ENCODE measurements at places on chromosomes 6 and 20.

GRCh38 chr6:111741177-111741952, 131.9 kb downstream of the FYN start:
- no peak for DNase-seq

GRCh38 chr6:110037726-110038295, 59.7 kb downstream of the GPR6 start:
- no peak for DNase-seq

- DNase-seq, result no peak
These were observed 399.8 kb upstream of the EPHA7 start for GRCh38 chr6:93819189-93819588.

DNA sequence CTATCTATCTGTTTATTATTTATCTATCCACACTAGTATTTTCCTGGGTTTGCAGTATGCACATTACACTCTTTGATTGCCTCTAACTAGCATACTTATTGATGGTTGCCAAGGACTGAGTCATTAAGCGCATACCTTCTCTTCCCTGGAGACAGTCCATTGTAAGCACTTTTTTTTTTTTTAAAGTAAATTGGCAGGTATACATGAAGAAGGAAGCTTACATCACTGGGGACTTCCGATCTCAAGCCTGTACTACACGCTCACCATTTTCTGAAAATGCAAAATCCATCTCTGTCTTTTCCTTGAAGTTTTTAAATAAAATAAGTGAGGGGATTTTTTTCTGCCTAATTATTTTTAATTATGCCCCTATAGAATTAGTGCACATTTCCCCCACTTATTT, 63.5 kb downstream of the HMGN3 start:
- DNase-seq, result no peak

DNA sequence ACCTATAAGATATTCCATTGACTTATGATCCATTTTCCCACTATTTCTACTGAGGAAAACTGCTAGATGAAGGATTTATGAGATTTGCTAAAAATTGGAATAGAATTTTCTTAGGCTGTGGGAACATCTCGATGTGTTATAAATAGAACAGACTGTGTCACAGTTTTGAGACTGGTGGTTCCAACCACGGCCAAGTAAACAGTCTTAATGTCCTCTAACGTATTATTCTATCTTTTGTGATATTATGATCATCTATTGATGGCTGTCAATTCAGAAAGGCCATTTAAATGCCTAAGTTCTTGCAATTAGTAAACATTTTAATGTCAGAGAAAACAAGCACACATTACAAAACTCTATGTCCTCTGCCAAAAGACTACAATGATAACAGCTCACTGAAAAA, 71.5 kb upstream of the PLN start:
- no peak for DNase-seq
